ENCODE measurements at places on chromosomes 3 and 15.
A peak's percentile ranks its signal among the peaks of the same experiment; 100 is the strongest.

DNA sequence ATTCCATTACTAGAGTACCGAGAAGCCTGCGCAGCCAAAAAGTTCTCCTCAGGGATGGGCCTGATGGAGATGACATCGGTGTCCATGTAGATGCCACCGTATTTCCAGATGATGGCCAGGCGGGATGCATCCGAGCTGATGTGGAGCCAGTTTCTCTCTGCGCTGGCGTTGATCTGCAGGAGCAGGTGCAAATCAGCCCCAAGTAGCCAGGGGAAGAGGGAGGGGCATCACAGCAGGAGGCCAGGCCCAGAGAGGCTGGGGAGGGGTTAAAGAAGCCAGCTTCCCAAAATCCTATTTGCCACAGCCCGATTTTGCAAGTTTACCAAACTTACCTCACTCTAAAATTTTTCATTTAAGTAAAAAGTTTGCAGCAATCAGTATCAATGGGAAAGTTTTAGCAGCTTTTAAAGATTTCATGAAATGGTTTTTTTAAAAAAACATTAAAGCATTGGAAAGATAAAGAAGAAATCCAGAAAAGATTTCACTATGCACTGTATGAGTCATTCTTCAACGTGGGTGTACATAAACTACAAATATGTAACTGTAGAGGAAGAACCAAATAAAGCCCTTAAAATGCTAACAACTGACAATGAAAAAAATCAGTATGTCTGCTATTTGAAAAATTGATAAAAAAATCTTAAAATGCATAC is 7.4 kb downstream of the A4GNT start:
- DNase-seq = no peak

DNA sequence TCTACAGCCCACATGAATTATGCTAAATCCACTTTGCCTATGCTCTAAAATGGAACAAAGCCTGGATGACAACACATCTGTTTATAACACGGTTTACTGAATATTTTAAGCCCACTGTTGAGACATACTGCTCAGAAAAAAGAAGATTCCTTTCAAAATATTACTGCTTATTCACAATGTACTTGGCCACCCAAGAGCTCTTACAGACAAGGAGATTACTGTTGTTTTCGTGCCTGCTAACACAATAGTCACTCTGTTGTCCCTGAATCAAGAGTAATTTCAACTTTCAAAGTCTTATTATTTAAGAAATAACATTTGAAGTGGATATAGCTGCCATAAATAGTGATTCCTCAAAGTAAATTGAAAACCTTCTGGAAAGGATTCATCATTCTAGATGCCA is 70.9 kb downstream of the ANKRD28 start:
- DNase-seq = no peak

DNA sequence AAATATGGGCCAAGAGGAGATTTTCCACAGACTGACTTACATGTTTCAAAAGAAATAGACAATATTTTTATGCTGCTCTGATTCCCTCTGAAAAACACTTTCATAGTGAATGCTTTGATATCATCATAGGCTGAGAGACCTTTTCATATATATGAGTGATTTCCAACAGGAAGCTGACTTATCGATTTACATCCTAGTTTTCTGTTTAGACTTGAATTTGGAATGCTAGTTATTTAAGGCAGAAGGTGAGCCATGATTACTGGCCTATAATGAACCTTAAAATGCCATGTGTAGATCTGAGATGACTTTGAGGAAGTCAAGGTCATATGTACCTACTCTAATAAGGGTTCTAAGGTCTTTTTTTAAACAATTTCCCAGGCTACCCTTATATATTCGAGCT is 1126.1 kb downstream of the ROBO1 start:
- no peak for DNase-seq

DNA sequence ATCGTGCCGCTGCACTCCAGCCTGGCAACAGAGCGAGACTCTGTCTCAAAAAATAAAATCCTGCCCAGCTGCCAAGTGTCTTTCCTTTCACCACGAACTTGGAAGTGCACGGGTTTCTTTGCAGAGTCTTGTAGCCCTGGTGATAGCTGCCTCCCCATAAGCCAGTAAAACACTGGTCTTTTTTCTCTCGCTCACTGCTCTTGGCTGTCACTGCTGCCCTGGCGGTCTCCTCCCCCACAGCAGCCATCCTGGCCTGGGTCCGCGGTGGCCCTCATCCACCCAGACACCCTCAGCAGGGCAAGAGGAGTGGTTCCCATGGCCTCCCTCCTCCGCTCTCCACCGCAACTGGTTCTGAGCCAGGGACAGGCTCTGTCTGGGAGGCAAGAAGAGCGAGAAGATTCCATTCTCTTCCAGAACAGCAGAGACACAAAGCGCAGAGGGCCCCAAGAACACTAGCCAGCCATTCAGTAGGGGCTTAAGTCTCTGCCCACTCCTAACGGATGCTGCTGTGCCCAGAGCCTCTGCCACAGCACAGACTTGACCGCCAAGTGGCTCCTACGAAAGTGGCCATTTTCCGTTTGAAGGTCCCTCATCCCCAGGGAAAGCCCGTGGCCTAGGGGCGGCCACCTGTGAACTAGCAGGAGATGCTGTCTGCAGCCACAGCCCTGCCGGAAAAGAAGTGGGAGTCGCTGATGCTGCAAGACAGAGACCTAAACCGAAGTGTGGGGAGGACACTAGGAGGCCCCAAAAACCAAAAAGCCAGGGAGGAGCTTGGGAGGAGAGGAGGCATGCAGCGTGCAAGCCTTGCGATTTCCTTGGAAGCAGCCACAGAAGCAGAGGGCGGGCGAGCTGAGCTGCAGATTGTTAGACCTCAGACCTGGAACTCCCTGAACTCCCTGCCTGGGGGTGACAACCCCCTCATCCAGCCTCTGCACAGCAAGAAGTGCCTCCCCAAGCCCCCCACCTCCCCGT is 44.1 kb downstream of the KLHL25 start:
- no peak for DNase-seq

DNA sequence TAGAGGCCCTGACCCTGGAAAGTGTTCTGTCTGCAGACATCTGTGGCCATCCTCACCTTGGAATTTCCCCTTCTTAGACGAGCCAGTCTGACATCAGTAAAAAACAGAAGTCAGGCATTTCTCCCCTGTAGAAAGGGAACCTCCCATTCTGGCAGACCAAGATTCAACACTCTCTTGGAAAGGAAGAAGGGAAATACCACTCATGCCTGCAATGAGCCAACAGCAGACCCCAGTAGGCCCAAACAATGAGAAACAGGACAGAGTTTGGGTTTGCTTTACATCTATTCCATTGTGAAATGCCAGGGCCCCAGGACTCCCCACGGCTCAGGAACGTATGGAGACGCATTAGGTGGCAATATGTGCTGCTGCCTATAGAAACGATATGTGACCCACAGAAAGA is 264.0 kb upstream of the NSMCE3 start:
- DNase-seq = no peak

GRCh38 chr15:35697549-35698299 is 151.8 kb upstream of the DPH6 start:
- no peak for DNase-seq

DNA sequence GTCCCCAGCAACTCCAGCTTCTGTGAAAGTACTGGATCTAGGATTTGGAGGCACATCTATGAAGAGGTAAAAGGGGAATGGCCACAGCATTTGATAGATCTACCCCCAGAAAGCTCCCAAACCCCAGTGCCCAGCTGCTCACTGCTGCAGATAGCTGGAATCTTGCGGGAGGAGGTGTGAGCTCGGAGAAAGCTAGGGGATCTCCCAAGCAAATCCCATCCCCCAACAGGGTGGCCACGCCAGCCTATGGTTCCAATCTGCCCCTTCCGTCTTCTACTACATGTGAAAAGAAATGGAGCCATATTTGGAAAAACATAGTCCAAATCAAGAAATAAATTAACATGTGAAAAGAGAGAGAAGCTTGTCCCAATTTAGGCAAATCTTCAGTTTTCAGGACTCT is 42.0 kb downstream of the SEMA5B start:
- DNase-seq = no peak

DNA sequence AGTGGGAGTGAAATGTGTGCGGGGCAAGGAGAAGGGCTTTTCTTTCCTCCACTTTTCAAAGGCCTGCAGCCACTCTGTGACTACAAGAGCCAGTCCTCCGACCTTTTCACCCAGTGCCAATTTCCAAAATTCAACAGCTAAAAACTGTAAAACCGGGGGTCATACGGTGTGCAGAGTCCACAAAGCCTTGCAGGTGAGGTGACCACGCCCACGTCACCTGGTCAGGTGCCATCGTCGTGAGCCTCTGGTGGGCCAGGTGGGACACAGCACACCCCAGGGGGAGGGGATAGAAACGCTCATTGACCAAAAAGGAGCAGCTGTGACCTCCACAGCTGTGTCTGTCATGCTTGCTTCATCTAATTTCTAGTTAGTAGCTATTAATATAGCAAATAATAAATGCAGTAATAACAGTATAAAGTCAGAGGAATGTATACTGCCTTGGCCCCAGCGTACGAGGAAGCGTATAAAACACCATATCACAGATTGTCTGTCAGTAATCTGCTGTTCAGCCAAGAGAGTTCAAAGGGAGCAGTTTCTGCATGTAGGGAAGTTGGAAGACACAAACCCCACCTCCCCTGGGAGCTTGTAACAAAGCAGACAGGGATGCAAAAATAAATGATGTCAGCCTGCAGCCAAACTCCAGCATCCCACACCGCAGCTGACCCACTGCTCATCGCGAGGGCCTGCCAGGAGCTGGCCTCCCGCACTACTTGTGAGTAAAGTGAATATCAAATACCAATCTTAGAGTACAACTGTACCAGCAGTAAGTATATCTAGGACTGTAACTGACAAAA is 86.7 kb downstream of the VGLL4 start:
- DNase-seq = no peak

DNA sequence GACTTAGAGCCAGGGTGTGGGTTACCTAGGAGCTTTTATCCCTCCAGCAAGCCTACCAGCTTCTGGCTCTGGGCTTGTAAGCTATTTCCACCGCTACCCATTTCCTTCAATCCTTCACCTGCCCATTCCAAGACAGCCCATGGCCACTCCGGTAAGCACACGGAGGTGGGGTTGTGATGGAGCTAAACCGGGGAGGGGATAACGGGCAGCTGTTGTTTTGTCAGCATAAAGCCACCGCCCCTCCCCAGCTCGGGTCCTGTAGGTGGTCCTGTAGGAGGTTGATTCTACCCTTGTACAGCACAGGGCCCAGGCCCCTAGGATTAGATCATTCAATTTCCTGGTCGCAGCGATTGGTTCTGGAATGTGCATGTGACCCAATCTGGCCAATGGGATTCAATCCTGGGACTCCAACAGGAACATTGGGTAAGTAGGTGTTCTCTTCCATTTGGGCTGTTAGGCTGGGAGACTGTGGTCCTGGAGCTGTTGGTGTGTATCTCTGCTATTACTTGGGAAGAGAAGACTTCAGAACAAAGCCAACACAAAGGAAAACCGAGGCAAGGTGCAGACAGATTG is 150.6 kb downstream of the RAB11A start:
- no peak for DNase-seq

- DNase-seq = no peak
Observed at GRCh38 chr3:133804896-133805295, 719 bp upstream of the SRPRB start.

DNA sequence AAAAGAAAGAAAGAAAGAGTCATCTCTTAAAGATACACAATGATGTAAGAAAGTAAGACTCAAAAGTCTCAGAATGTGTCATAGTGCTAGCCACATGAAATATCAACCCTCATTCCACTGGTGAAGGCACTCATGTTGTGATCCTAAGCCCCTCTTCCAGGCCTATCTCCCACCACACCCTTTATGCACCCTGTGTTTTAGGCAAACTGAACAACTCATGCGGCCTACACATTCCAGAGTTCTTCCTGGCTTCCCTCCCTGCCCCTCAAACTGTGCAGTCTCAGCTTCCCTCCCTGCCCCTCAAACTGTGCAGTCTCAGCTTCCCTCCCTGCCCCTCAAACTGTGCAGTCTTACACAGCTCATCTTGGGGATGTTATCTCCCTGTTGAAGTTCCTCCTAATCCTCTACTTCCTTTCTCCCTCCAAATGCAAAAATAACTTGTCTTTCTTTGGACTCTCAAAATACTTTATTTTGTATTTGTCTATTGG is 69.0 kb upstream of the FNDC3B start:
- DNase-seq = no peak

DNA sequence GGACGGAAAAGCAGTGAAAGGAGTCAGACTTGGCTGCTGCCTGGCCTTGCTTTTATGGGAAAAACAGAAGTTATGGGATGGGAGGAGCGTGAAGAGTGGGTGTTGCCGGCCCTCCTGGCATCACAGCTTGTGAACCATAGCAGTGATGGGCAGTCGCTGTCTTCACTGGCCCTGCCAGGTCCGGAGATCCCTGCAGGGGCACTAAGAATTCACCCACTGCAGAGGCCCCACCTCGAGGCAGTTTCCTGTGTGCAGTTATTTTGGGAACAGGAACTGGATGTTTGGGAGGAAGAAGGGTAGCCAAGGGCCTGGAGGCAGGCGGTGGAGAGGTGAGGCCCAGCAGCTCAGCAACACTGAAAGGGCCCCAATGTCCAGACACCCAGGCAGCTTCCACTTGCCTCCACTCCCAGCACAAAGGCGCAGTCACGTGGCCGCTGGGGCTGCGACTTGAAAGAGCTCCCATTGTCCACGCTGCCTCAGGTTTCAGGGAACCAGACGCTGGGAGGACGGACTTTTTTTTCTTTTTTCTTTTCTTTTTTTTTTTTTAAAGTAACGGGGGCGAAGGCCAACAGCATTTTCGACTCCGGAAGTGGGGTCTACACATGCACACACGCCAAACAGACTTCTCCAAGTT is 255.6 kb downstream of the ZNF621 start:
- peak; percentile 82 for DNase-seq

- DNase-seq = no peak
Observed at GRCh38 chr3:113896930-113897329, 50.9 kb upstream of the ZDHHC23 start.

- no peak for DNase-seq
Observed at GRCh38 chr3:126528419-126528799, 4.5 kb downstream of the CHST13 start.

DNA sequence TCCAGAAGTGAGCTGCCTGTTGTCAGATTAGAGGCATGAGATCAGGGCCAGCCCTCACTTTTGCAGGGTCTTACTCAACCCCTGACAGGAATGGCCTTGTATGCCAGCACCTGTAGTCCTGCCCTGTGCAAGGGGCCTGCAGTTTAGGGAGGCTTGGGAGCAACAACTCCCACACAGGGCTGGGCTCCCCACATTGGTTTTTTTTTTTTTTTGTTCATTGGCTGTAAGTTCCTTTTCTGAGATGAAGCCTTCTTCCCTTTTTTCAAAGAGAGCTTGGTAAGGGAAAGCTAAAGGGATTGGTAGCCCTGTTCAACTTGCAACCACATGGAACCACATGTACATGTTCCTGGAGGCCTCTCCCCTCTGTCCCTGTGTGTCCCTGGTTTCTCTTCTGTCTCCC is 46.4 kb downstream of the TNFAIP8L3 start:
- no peak for DNase-seq

- DNase-seq = no peak
Observed at GRCh38 chr3:186035277-186035676, 73.6 kb downstream of the ETV5 start.

DNA sequence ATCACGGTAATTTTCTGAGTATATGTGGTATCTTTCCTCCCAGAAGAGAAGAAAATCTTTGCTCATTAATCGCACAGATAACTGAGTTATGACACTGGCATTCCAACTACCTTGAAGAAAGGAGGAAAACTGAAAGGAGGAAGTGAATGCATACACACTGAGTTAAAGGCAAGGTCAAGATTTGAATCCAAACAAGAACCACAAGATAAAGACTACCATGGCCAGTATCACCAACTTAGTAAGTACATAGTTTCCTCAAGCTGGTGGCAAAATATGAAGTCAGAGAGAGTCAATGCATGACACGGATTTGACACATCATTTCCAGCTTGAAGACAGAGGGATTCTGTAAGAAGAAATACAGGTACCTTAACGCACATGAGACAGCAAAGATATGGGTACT is 287.5 kb downstream of the ULK4 start:
- DNase-seq = no peak
